Dorsolateral prefrontal cortex (tissue), 122 donors: ENCODE measurements at places on chromosomes 12 and 14.

DNA sequence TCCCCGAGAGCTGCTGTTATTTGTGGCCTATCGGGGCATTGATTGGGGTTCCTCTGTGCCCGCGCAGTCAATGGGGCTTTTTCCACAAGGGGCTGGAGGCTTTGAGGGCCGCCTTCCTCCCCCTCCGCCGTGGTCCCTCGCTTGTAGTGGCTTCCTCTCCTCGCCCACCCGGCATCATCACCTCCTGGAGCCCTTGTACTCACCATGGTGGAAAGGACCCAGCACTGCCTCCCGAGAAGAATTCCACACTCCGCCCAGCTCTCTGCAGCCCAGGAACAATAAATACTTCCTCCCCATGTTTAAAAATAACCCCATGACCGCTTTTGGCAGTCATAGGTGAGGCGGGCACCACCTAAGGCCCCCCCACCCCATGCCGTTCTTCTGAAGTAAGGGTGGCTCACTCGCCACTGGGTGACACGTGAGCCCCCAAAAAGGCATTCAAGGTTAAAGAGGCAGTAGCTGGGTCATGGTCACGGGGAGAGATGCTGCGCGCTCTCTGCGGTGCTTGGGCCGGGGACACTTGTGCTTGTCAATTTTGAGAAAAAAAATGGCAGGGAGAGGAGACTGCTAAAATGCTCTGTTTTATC is at the start of gene MYL2:
Gene MYL2 (minus strand): TSS at position 256 of the 587 bp plus-strand sequence. CDS start 50 bp downstream, at position 206.
- DNase-seq = no peak

DNA sequence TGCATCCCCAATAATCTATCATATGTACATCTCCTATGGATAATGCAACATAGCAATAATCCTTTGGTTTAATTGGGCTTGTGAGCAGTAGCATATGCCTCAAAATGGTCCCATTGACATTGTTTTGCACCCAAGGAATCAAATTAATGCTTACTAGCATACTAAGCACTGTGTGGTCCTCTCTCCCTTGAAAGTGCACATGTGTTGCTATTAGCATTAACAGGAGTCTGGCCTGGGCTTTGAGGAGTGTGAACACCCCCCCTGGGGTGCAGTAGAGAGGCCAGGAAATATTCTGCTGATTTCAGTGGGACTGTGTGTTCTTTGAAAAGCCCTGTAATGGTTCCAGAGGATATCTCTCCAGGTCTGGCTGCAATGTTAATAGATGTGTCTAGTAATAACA is 1148.4 kb downstream of the VRK1 start:
- no peak for DNase-seq

DNA sequence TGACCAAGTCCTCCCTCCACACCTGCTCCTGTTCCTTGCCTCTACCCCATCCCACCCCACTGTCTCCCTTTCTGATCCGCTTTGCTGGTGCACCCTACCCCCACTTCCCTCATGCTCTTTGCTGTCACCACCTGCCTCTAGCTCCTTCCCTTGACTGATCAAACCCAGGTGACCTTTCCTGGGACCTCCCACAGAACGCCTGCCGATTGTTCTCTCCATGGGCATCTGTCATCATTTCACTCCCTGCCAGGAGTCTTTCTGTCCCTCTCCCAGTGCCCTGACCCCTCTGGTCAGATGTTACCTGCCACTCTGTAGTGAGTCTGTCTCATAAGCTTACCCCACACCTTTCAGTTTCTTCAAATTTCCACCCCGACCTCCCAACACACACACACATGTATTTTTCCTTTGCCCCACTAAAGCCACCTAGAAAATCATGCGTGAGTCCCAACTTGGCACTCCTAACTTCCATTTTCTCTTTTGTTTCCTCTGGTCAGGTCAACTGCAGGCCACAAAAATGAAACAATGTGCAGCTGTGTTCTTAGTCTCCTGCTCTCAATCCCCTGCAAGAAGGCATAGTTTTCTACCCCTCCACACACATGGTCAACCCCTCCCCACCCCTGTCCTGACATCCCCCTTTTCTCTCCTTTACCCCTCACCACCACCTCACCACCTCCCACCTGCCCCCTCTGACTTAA is 229.8 kb downstream of the DPF3 start:
- no peak for DNase-seq

DNA sequence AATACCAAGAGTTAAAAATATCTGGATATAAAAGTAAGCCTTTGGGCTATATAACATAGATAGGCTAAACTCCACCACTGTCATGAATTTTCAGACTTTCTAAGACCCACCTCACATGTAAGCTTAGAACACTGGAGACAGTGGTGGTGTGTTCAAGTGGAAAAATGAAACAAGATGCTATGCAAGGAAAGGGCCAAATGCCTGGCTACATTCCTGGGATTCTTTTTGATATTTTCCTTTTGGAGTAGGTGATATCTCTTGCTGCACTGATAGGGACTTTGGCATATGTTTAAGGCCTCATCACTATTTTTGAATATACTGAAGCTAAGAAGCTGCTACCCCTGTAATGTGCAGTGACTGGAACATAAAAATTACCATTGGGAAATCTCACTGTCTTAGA is 341.3 kb downstream of the SLC16A7 start:
- DNase-seq = no peak

DNA sequence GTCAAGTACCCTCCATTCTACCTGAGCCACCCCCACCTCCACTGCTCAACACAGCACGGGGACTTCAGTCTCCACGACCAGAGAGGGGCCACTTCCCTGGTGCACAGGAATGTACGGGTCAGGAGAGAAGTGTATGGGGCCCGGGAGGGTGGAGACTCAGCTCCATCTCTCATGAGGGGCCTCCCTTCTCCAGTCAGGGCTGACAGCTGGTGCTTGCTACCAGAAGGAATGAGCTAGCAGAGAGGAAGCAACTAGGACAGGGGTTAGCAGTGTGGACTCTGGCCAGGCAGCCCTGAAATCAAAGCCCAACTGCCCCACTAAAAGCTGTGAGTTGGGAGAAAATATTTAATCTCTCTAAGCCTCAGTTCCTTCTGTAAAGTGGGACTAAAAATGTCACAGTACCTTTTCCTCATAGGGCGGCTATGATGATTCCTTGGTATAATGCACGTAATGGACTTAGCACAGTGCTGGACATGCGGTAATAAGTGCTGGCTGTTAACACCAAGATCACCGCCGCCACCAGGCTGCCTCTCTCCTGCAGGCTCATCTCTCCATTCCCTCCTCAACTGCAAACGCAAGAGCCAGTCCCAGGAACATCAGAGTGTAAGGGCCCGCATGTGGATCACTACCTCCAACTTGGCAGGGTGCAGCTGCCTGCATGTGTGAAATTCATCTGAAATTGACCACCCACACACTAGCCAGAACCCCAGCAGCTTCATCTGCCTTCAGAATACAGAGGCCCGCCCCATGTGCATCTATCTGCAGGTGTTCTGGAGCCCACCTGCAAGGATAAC is 14.6 kb downstream of the ACTN1 start:
- peak; percentile 70 for DNase-seq

DNA sequence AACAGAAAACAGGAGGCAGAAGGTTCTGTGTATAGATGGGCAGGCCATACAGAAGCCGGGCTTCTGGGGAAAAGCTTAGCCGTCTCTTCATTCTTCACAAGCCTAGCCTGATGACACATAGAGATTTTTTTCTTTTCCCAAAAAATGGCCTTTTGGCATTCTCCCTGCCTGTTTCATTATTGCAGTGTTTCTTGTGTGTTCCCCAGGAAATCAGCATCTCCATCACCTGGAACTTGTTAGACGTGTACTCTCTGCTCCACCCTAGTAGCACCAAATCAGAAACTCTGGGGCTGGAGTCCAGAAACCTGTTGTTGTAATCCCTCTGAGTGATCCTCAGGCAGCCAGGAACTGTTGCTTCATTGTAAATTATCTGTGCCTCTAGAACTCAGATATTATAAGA is 388.1 kb downstream of the CCDC91 start:
- DNase-seq = no peak

- no peak for DNase-seq
Observed at GRCh38 chr12:9037431-9037830, 48.1 kb downstream of the KLRG1 start.

DNA sequence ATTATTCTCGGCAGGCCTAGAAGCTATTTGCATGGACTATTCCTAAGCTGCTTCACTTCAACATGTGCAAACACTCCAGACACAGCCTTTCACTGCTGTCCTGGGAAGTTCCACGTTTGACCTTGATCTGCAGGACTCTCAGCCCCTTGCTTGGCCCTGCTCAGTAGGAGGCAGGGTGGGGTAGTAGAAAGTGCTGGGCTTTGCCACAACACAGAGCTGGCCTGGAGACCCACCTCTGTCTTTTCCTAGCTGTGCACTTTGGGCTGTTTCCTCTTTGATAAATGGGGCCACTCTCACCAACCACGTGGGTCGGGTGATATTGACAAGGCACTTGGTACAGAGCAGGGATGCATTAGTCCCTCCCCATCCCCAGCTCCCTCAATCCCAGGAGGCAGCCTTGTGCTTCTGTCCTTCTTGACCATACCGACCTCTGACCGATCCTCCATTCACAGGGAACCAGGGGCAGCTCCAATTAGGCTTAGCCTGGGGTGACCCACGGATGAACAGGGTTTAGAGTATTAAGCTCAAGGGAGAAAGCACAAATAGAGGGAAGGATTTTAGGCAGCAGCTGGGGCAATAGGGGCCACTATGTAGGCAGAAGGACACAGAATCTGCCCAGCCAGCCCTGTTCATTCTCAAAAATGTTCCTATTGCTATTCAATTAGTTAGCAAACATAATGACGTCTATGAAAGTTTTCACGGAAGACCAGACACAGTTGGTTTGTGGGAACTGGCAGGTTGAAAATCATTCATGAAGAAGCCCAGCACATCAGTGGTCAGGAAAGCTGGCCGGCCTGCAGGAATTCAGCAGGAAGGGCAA is 63.3 kb downstream of the SYNE3 start:
- DNase-seq = no peak

DNA sequence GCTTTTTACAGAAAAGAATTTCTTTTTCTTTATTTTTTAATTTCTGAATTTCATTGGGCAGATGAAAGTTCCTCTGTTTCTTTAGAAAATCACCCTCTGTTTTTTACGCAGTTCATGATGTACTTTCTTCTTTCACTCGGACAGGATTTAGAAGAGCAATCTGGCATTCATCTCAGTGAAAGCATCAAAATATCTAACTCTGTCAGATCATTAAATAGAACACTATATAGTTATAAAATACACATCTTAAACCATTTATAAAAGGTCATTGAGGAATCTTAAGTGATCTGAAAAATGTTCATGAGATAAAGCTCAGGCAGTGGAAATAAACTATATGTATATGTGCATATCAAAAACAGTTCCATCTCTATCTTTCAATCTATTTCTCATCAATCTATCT is 3.9 kb downstream of the IFNG-AS1 start:
- no peak for DNase-seq

GRCh38 chr12:110742718-110743570 is at the start of gene PPP1CC:
PPP1CC (minus strand) TSS chr12:110742891; CDS start chr12:110742707, 184 bp downstream.
- peak; percentile 91 for DNase-seq

DNA sequence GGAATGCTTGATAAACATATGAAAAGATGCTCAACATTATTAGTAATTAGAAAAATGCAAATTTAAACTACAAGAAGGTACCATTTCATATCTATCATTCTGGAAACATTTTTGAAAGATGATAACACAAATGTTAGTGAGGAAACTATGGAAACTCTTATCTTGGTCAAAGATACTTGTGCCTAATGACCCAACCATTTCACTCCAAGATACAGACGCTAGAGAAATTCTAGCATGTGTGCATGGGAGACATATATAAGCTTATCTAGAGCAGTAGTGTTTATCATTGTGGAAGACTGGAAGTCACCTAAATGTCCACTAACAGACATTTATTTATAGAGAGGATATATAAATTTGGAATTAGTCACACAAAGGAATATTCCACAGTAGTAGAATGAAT is 143.1 kb upstream of the HMGA2 start:
- no peak for DNase-seq

- DNase-seq = no peak
Observed at GRCh38 chr12:58803908-58804307, 116.4 kb downstream of the LRIG3 start.

DNA sequence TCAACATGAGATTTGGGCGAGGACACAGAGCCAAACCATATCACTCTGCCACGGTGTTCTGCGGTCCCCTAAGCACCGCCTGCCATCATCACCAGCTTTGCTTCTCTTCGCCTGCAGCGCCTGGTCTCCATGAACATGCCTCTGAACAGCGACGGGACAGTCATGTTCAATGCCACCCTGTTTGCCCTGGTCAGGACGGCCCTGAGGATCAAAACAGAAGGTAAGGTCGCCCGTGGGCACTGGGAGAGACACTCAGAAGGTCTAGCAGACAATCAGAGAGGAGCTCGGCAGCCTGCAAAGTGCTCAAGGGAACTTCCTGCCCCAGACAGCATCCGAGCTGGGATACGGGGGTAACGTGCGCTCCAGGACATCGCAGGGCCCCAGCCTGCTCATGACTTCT is 126.0 kb upstream of the FKBP4 start:
- no peak for DNase-seq

DNA sequence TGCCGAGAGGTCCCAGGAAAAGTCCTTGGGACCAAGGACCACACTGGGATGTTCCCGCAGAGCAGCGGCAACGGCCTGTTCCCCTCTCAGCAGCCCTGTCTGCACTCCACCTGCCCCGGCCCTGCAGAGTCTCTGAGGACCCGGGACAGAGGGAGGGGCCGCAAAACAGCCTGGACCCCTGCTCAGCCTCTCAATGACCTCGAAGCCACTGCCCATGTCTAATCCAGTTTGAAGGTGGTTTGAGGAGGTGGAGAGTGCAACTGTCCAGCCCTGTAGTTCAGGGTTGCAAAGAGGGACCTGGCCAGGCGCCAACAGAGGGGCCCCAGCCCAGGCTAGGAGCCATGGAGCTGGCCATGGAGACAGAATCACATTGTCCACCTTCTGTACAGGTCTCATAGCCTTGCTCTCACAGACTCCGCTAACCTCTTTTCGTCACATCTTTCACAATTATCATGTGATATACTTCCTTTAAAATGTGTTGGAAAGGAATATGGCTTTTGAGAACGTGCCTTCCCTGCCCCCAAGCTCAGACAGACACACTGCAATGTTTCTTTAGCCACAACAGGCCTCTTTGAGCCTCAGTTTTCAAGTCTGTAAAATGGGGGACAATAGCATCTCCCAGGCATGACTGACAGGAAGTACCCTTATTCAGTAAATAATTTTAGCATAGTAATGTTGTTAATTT is 49.3 kb downstream of the ACTN1 start:
- no peak for DNase-seq

GRCh38 chr14:55814873-55815272 is 234.9 kb downstream of the KTN1 start:
- DNase-seq = no peak

DNA sequence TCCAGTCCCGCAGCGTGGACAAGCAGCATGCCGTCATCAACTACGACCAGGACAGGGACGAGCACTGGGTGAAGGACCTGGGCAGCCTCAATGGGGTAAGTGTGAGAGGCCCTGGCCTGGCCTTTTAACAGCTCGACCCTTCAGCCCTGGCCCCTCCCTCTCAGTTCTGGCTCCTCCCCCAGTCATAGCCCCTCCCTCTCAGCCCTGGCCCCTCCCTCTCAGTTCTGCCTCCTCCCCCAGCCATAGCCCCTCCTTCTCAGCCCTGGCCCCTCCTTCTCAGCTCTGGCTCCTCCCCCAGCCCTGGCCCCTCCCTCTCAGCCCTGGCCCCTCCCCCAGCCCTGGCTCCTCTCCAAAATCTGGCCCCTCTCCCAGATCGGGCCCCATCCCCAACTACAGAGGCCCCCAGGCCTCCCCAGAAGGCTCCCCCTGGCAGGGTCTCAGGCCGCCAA is 11.2 kb downstream of the CEP170B start:
- no peak for DNase-seq
